ENCODE measurements at places on chromosomes 4 and X.

GRCh38 chr4:138275963-138276621 is 33.9 kb upstream of the SLC7A11 start:
- DNase-seq = peak; percentile 72

GRCh38 chr4:60531776-60532379 is 668.2 kb upstream of the ADGRL3 start:
- DNase-seq = no peak

- no peak for DNase-seq
Observed at GRCh38 chrX:69031971-69032391, 133.3 kb downstream of the PJA1 start.

DNA sequence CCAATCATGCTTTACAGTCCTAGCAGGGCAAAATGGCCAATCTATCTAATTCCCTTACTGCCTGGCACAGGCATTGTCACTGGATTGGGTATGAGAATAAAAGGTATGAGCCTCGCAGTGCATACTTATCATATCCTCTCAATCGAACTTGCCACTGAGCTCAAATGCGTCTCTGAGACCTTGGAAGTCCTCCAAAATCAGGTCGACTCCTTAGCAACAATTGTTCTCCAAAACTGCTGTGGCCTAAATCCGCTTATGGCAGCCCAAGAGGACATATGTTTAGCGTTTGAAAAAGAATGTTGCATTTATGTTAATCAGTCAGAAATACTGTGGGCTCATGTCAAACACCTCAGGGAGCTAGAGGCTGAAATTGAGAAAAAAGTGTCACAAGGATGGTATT is 69.7 kb downstream of the SPIN4 start:
- DNase-seq = no peak

DNA sequence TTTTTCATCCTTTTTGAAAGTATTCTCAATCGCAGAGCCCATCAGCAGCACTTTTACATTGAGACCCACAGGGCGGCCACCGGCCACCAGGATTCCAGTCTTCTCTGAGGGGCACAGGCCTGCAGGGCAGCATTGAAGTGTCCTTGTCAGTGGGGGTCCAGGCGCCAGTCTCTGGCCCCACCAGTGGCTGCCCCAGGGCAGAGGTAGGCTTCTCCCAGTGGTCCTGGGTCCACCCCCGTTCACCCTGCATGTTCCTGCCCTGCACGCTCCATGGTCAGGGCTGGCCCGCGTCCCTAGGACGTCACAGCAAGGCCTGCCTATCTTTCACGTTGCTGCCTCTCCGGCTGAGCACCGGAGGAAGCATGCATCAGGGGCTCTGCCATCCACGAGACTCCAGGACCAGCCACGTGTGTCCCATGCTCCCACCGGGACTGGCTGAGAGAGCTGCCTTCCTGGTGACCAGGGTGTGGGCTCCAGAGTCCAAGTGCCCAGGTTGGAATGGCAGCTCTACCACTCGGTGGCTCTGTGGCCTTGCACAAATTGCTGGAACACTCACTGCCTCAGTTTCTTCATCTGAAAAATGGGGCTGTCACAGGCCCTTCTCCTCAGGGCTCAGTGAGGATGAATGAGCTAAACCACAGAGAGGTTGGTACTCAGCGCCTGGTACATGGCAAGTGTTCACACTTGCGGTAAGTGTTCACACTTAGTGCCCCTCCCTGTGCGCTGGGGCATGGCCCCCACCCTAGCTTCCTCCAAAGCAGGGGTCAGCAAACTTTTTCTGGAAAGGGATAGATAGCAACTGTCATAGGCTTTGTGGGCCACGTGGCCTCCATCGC is 30.7 kb upstream of the JAKMIP1 start:
- DNase-seq = no peak

- no peak for DNase-seq
Observed at GRCh38 chr4:20318909-20319277, 67.2 kb downstream of the SLIT2 start.

- no peak for DNase-seq
Observed at GRCh38 chr4:182694551-182694950, 222.6 kb downstream of the DCTD start.

DNA sequence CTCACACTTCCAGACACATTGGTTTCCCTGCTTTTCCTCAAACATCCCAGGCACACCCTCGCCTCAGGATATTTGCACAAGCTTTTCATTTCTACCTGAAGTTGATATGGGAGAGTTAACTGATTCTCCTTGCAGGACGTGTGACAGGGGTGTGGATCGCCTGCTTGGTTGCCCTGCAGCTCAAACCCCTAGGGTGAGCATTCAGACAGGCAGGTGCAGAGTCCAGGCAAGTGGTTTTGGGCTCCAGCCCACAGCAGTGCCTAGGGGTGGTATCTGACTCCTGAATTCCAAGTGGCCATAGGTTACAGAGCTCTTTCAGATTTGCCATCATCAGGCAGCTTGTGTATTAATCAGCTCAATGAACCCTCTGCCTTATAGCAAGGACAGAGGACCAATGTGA is 1104.2 kb upstream of the IGFBP7 start:
- no peak for DNase-seq

Measured in AG20443 (cell line).